ENCODE measurements at places on chromosomes 3 and 15. TPM values are rescaled to one million over a fixed set of nuclear protein-coding genes. Genes with fewer than 3 reads are reported as not detected.

- H3K4me1 ChIP-seq = no peaks in the 10 kb centered on the region
- peaks cover 2% of the 10 kb centered on the region for H3K36me3 ChIP-seq
- no peak overlapping the region for H3K27ac ChIP-seq
- no peak overlapping the region for H3K4me3 ChIP-seq
- DNase-seq = no peak
Measured at GRCh38 chr3:31252216-31253185, 280.2 kb upstream of the STT3B start.

- H3K27me3 ChIP-seq = no peaks in the 10 kb centered on the region
- no peak overlapping the region for H3K27ac ChIP-seq
- DNase-seq = no peak
- no peaks in the 10 kb centered on the region for H3K36me3 ChIP-seq
- peaks cover 12% of the 10 kb centered on the region for H3K4me1 ChIP-seq
- no peak overlapping the region for H3K4me3 ChIP-seq
Measured at GRCh38 chr3:106115557-106115956, 246.7 kb upstream of the CBLB start.

DNA sequence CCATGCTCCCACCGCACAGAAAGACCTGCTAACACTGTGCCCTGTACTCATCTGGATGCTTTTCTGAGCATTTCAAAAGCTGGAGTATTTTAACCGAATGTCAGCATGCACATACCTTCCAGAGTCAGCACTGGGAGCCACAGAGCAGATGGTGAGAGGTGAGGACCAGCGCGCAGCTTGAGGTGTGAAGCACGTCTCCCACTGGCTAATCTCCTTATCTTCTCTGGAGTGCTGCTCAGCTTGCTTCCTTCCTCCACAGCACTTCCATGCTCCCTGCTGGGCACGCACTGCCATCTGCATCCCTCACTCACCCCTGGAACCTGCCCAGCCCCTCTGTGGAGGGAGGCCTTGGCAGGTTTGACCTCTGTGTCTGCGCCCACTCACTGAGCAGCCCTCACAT is at the start of gene GNB5:
Gene GNB5 (minus strand): TSS at position 186 of the 400 bp plus-strand sequence. CDS start 6,716 bp downstream, outside the sequence.
- H3K4me3 ChIP-seq = no peak within 1 kb of the TSS
- H3K27me3 ChIP-seq = no peaks in the 10 kb centered on the region
- peaks cover 9% of the 10 kb centered on the region for H3K4me1 ChIP-seq
- no peak within 1 kb of the TSS for H3K27ac ChIP-seq
- DNase-seq = no peak

DNA sequence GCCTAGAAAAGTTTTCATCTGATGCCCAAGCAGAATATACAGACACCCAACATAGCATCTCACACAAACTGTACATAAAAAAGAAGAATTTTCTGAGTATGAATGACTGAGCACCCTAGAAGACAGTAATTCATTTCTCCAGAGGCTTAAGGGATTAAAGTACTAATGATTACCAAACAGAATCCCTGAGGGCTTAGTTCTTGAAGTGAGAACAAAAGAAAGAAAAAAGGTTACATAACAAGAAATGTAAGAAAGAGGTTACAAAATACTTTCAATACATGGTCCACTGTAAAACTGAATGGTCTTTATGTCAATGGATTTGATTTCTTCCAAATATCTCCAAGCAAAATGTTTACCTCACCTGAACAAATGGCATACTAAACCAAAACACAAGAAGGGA is 9.1 kb upstream of the NEK10 start:
- no peak overlapping the region for H3K27ac ChIP-seq
- H3K36me3 ChIP-seq = peaks cover 14% of the 10 kb centered on the region
- DNase-seq = no peak
- H3K27me3 ChIP-seq = no peaks in the 10 kb centered on the region
- no peak overlapping the region for H3K4me3 ChIP-seq

GRCh38 chr3:48088749-48089466 is 72.7 kb upstream of the MAP4 start:
- peak overlapping the region; percentile 99 for H3K27ac ChIP-seq
- H3K36me3 ChIP-seq = peaks cover 2% of the 10 kb centered on the region
- peak overlapping the region; percentile 97 for H3K4me3 ChIP-seq
- peak; percentile 98 for DNase-seq
- H3K4me1 ChIP-seq = peaks cover 47% of the 10 kb centered on the region

DNA sequence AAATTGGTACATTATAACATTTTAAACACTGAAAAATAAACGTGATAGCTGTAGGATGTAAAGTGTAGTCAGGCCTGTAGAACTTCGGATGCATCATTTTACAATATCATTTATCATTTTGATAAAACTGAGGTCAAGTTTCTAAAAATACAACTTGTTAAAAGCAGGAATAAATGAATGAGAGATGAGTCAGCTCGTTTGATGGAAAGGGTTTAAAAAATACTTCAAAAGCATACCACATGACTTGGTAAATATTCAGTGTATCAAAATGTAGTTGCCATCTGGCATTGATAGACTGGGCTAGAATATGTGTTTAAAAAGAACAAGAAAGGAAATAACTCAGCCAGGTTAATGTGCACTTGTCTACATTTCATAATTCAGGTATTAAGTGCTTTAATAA is 357.0 kb downstream of the TIGIT start:
- H3K4me3 ChIP-seq = no peak overlapping the region
- H3K36me3 ChIP-seq = no peaks in the 10 kb centered on the region

- DNase-seq = no peak
- no peak overlapping the region for H3K27ac ChIP-seq
- H3K27me3 ChIP-seq = no peaks in the 10 kb centered on the region
- no peaks in the 10 kb centered on the region for H3K36me3 ChIP-seq
- H3K4me3 ChIP-seq = no peak overlapping the region
Measured at GRCh38 chr3:154571553-154572226, 141.7 kb upstream of the GPR149 start.

GRCh38 chr15:80059786-80060355 is 395 bp downstream of the ZFAND6 start:
- peak overlapping the region; percentile 79 for H3K4me3 ChIP-seq
- no peak for DNase-seq
- H3K27ac ChIP-seq = peak overlapping the region; percentile 89

DNA sequence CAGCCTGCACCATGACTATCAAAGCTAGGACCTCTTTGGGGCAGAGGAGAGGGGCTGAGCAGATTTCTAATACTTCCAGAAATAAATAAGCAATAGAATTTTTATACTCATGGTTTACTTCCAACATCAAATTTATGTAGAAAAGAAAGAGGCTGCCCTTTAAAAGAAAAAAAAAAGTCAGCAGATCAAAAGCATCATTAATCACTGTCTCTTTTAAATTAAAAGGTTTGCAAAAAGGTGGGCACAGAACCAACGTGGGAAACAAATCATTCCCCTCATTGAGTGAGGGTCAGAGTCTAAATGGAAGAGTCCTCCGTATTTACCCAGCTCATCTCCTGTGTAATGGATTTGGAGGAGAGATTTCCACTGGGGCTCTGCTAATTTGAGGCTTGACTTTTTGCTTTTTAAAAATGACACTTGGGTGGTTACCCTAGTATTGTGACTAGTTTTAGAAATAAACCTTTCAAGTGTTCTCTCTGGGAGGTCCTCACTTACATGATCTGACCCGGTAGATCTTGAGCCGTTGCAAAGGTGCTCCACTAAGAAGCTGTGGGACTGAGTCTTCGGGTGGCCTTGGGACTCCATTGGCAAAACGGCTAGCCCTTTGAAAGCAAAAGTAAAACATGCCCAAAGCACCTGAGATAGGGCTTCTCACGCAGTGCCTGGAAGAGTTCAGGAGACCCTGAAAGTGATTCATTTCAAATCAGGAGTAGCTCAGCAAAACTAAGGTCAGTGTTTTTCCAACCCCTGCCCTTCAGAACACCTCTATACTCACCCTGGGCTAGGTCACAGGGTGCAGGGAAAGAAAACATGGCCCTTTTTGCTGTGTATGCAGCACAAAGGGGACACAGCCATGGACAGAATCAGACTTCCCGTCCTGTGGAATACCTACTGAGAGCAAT is 320.9 kb downstream of the FOXP1 start:
- peaks cover 4% of the 10 kb centered on the region for H3K36me3 ChIP-seq
- no peak for DNase-seq
- no peaks in the 10 kb centered on the region for H3K27me3 ChIP-seq
- H3K27ac ChIP-seq = peak overlapping the region; percentile 34
- peaks cover 47% of the 10 kb centered on the region for H3K4me1 ChIP-seq

DNA sequence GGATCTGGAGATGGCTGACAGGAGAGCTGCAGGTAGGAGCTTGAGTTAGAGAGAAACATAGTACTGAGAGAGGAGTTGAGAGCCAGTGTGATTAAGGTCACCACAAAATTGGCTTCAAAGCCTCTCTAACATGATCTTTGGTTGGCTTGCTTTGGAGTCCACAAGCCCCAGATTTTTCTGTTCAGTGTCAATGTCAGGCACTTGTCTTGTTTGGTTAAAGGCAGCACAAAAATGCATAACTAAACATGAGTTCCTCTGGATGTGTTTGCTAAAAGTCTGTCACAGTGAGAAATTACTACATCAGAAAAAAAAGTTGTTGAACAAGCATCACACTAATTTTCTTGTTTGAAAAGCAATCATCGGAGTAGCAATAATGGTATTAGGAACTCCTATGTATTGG is 440.5 kb downstream of the NTRK3 start:
- no peak for DNase-seq
- H3K27me3 ChIP-seq = no peaks in the 10 kb centered on the region
- H3K36me3 ChIP-seq = no peaks in the 10 kb centered on the region
- H3K4me1 ChIP-seq = peaks cover 15% of the 10 kb centered on the region

GRCh38 chr15:23118208-23118607 is 18.4 kb downstream of the GOLGA6L1 start:
- no peak overlapping the region for H3K27ac ChIP-seq
- H3K4me1 ChIP-seq = no peaks in the 10 kb centered on the region
- H3K27me3 ChIP-seq = peaks cover 9% of the 10 kb centered on the region
- no peak overlapping the region for H3K4me3 ChIP-seq
- DNase-seq = no peak

DNA sequence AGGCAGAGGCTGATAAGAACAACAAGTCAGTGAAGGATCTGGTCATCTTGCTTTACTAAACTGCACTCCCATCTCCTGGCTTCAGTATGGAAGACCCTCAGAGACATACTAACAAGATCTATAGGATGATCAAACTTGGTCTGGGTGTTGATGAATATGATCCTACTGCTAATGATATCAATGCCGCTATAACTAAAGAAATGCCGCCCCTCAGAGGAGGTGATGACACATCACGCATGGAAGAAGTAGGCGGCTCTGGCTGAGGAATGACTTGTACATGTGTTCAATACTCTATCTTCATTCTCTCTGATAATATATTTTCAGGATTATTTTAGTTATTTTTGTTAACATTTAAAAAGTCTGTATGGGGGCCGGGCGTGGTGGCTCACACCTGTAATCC is 17.5 kb upstream of the EIF2B5 start:
- no peaks in the 10 kb centered on the region for H3K36me3 ChIP-seq
- H3K4me3 ChIP-seq = no peak overlapping the region
- no peak overlapping the region for H3K27ac ChIP-seq
- H3K4me1 ChIP-seq = no peaks in the 10 kb centered on the region

Gene SLC2A2
- not detected for total RNA-seq

Gene SUCNR1
- not detected for total RNA-seq

Gene NMB
- 7.8 TPM for total RNA-seq

Gene RASGRP1
- total RNA-seq = not detected

Gene DUOXA2
- not detected for total RNA-seq
